ENCODE measurements at places on chromosomes 12 and 14.

DNA sequence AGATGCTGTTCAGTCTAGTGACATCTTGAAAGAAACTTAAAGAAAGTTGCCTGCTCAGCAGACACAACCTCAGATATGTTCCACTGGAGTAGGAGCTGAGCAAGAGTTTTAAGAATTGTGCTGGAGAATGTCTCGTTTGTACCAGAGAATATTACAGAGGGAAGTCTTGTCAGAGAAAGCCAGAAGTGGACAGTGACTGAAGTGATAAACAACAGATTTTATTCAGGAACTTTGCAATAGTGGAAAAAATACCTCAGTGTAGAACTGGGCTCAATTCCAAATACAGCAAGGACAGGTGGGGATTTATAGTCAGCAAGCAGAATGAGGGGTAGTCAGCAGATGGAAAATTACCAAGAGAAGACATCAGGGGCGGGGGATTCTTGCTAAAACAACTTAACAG lies 18.6 kb downstream of the ZDHHC17 start:
- no peak for DNase-seq

DNA sequence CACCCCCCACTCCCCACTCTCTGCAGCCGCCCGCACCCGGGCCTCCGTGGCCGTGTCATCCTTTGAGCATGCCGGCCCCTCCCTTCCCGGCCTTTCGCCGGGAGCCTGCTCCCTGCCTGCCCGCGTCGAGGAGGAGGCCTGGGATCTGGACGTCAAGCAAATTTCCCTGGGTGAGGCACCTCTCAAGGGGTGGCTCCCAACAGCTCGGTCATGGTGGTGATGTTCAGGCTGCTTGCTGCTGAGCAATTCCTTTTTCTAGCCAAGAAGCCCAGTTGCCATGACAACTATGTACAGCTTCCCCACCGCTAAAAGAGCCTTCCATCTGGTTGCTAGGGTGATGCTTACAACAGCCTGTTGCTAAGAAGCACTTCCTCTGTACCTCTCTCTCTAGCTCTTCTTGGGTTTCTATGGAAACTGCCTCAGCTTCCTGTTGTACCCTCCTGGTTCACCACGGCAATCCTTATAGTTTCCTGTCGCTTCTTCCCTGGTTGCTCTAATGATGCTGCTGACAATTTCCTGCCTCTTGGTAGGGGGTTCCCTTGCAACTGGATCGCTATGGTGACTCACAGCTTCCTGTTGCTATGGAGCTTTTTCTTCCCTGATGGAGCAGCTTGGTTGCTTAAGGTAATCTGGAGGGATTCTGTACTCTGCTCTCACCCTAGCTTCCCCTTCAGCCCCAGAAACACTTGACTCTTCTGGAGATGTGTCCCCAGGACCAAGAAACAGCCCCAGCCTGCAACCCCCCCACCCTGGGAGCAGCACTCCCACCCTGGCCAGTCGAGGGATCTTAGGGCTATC lies 11.0 kb downstream of the ZNF219 start:
- DNase-seq: no peak

GRCh38 chr12:53939141-53940108 lies 794 bp downstream of the HOXC13 start:
- DNase-seq: peak; percentile 39

- no peak for DNase-seq
These were observed at the start of gene MYF5 for GRCh38 chr12:80716696-80717469. Gene MYF5 (plus strand): TSS chr12:80716912. CDS start chr12:80717064, 152 bp downstream.

- no peak for DNase-seq
These were observed 6.4 kb downstream of the ITGB7 start for GRCh38 chr12:53200458-53201176.

DNA sequence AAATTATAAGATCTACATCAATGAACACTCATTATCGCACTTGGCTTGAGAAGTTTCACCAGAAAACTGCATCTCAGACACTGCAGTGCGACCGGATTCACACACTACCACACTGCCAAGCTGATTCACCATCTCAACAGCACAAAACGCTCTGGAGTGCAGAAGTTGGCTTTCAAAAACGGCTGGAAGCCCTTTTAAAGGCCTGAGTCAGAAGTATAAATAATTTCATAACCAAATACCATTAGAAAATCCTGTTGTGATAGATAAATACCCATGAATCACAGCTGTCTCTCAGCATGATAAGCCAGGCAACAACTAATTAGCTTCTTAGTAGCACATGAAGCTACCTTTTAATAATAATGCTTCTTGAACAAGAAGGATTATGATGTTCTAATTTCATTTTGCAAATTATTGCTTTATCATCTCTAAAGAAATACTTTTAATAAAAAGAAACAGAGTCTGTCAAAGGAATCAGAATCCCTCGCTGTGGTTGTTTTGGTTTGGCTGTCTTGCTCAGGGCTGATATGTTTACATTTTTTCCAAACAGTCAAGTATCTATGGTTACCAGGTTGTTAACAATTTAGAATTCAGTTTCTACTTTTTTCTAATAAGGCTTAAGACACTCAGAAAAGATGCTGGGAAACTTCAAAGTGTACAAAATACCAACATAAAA lies 51.2 kb downstream of the SLC2A13 start:
- DNase-seq: no peak

- no peak for DNase-seq
These were observed 78.9 kb upstream of the RESF1 start for GRCh38 chr12:31880340-31880739.

DNA sequence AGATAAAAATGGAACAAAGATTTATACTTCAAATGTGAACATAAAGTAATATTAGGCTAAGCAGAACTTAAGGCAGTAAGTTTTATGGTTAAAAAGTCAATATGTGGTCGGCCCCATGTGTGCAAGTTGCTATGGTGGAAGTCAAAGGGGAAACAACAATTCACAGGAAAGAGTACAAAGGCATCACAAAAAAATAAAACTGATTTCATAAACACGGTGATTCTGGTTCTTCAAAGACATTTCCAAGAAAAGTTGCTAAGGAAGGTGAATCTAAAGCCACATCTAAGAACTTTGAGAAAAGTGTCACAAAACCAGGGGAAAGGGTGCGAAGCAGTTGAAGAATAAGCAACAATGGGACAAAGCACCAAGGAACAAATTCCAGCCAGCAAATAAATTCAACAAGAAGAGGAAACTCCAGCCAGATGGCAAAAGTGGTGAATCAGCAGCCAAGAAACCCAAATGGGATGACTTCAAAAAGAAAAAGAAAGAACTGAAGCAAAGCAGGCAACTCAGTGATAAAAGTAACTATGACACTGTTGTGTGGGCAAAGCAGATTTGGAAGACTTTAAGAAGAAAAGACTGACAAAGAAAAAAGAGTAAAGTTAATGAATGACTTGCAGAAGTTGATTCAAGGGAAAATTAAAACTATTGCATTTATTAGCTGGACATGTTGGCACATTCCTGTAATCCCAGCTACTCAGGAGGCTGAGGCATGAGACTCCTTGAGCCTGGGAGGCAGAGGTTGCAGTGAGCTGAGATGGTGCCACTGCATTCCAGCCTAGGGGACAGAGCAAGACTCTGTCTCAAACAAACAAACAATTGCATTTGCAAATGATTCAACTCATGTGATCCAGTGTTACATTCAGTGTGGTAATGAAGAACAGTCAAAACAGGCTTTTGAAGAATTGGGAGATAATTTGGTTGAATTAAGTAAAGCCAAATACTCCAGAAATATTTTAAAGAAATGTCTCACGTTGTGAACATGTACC lies 19.5 kb downstream of the PTGDR start:
- no peak for DNase-seq
